ENCODE measurements at places on chromosomes 6 and 20. TPM values are rescaled to one million over a fixed set of nuclear protein-coding genes. Genes with fewer than 3 reads are reported as not detected.

Gene PREP
- 43.8 TPM for total RNA-seq

Gene BTBD3
- total RNA-seq, result 53.2 TPM

Gene ATAT1
- total RNA-seq, result 67.3 TPM

Gene CGA
- not detected for total RNA-seq

Gene OR2H1
- total RNA-seq, result not detected

Gene TMEM63B
- 47.6 TPM for total RNA-seq

Gene LPIN3
- total RNA-seq, result 0.63 TPM

Gene TCF15
- total RNA-seq, result not detected

Gene CNR1
- total RNA-seq, result 344 TPM

Gene SLC12A5
- total RNA-seq, result 33.8 TPM

All from parietal lobe (tissue), 2 donors.